ENCODE measurements at places on chromosomes 12 and 14. TPM values are rescaled to one million over a fixed set of nuclear protein-coding genes. Genes with fewer than 3 reads are reported as not detected.

Gene SYNDIG1L
- total RNA-seq = not detected

Gene ADAM21
- not detected for total RNA-seq

Gene B4GALNT1
- total RNA-seq = 0.65 TPM

Gene CD69
- total RNA-seq = 116 TPM

Gene NINJ2
- total RNA-seq = 7.8 TPM

Gene SMIM41
- not detected for total RNA-seq

DNA sequence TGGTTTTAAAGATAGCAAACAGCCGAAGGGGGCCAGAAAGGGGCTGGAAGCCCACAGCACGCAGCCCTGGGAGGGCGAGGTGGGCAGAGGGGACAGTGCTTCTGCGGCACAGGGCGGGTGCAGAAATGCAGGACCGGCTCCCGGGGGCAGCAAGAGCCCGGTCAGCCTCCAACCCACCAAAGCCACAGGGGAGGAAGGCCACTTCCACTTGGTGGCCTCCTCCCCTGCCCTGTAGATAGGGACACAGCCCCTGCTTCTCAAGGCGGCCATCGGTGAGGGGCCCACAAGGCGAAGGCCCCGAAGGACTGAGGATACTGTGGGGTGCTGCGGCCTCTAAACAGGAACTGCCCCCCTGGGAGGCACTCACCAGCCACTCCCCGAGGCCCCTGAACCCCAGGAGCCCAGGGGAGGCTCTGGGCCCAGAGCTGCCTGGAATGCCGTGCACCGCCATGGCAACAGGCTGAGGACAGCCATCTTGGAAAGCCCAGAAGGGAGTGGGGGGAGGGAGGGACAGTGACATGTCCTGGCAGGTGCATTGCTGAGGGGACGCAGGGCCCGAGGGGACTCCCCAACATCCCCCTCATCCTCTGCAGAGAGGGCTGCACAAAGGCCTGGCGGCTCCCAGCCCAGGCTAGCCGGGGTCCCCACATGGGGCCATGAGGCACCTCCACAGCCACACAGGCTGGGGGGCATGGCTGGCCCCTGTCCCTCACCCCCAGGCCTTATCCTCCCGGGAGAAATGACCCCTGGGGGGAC is 114.7 kb downstream of the NCOR2 start:
- peak overlapping the region; percentile 66 for H3K4me3 ChIP-seq
- H3K27ac ChIP-seq = peak overlapping the region; percentile 91
- peaks cover 34% of the 10 kb centered on the region for H3K4me1 ChIP-seq
- no peaks in the 10 kb centered on the region for H3K27me3 ChIP-seq
- peaks cover 7% of the 10 kb centered on the region for H3K36me3 ChIP-seq

DNA sequence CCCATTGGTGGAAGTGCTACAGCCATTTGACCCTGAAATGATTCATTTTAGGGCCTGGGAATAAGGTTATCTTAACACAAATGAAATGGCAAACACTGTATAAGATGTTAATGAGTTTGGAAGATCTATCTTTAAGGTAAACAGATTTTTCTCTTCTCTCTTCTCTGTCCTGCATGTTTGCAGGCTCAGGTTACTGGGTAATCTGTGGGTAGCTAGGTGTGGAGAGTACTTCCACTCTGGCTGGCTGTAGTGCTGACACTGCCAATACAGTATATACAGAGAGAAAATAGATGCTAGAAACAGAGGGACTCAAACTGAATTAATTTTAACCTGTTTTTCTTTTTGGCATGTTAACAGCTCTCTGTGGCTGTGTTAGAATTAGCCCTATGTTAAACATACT is 84.6 kb downstream of the SLC38A6 start:
- DNase-seq = no peak
- H3K27me3 ChIP-seq = no peaks in the 10 kb centered on the region
- no peak overlapping the region for H3K27ac ChIP-seq
- no peak overlapping the region for H3K4me3 ChIP-seq

DNA sequence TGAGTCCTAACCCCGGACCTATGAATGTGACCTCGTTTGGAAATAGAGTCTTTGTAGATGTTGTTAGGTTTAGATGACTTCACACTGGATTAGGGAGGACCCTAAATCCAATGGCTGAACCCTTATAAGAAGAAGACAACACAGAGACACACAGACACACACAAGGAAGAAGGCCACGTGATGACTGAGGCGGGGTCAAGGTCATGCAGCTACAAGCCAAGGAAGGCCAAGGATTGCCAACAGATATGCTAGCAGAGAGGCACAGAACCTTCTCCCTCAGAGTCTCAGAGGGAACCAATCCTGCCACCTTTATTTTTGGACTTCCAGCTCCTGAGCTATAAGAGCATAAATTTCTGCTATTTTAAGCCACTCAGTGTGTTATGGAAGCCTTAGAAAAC is 31.8 kb downstream of the LTBP2 start:
- H3K4me3 ChIP-seq = no peak overlapping the region
- H3K4me1 ChIP-seq = peaks cover 15% of the 10 kb centered on the region
- no peak for DNase-seq
- H3K27me3 ChIP-seq = peaks cover 44% of the 10 kb centered on the region
- H3K27ac ChIP-seq = no peak overlapping the region

- no peaks in the 10 kb centered on the region for H3K27me3 ChIP-seq
- peaks cover 66% of the 10 kb centered on the region for H3K4me1 ChIP-seq
- H3K4me3 ChIP-seq = peak overlapping the region; percentile 69
These were observed 155.5 kb upstream of the CCND2 start for GRCh38 chr12:4118017-4118510.

GRCh38 chr12:71474791-71475190 is 35.2 kb downstream of the LGR5 start:
- H3K4me1 ChIP-seq = no peaks in the 10 kb centered on the region
- no peak for DNase-seq
- peaks cover 2% of the 10 kb centered on the region for H3K27me3 ChIP-seq
- H3K4me3 ChIP-seq = no peak overlapping the region

- DNase-seq = no peak
- no peak overlapping the region for H3K4me3 ChIP-seq
- no peak overlapping the region for H3K27ac ChIP-seq
- H3K27me3 ChIP-seq = no peaks in the 10 kb centered on the region
- peaks cover 13% of the 10 kb centered on the region for H3K36me3 ChIP-seq
- H3K4me1 ChIP-seq = peaks cover 5% of the 10 kb centered on the region
These were observed 17.2 kb downstream of the DERA start for GRCh38 chr12:15928346-15928745.

GRCh38 chr14:92340931-92341330 is 18.0 kb downstream of the SLC24A4 start:
- no peak overlapping the region for H3K4me3 ChIP-seq
- no peak for DNase-seq
- peaks cover 6% of the 10 kb centered on the region for H3K4me1 ChIP-seq
- H3K27me3 ChIP-seq = peaks cover 31% of the 10 kb centered on the region
- H3K27ac ChIP-seq = no peak overlapping the region

DNA sequence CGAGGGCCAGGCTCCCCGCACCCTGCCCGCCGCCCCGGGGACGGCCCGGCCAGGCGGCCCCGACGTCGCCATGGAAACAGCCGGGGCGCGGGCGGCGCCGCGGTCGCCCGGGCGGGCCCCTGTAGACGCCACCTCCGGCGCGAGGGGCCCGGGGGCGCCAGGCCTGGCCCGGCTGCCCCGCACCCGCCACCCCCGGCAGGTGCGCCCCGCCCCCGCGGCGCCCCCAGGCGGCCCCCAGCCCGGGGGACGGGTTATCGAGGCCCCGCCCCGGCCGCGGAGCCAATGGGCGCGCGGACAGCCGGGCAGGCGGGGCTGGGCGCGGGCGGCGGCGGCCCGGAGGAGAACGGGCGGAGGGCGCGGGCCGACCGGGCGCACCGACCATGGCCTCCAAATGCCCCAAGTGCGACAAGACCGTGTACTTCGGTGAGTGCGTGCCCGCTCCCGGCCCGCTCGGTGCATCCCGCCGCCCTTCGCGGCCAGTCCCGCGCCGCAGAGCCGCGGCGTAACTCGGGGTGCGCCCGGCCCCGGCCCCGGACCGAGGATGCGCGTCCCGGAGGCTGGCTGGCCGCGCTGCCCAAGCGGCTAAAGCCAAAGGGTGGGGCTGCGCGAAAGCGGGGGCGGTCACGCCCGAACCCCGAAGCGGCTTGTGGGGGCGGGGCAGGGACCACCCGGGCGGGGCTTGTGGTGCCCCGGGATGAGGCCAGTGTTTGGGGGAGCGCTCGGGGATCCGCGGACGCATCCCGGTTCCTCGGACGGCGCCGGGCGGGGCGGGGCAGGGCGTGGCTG is at the start of gene CRIP2:
Gene CRIP2 (plus strand): TSS at position 339 of the 786 bp plus-strand sequence. CDS start 42 bp downstream, at position 381.
- H3K4me3 ChIP-seq = peak within 1 kb of the TSS; percentile 53
- H3K4me1 ChIP-seq = peaks cover 3% of the 10 kb centered on the region
- peaks cover 3% of the 10 kb centered on the region for H3K36me3 ChIP-seq

DNA sequence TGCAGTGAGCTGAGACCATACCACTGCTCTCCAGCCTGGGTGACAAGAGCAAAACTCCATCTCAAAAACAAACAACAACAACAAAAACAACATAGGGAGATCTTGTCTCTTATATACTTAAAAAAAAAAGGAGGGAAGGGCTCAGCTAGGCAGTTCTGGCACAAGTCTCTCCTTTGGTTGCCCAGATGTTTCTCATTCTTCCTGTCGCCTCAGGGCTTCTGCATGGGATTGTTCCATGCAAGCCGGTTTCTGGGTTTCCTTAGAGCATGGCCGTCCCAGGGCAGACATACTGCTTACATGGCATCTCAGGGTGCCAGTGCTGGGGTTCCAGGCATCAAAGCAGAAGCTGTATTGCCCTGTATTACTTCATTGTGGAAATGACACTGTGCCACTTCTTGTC is 5.2 kb upstream of the SLC8B1 start:
- peaks cover 6% of the 10 kb centered on the region for H3K4me1 ChIP-seq
- DNase-seq = no peak
- H3K36me3 ChIP-seq = no peaks in the 10 kb centered on the region
- peaks cover 14% of the 10 kb centered on the region for H3K27me3 ChIP-seq
- no peak overlapping the region for H3K27ac ChIP-seq
- no peak overlapping the region for H3K4me3 ChIP-seq

- no peaks in the 10 kb centered on the region for H3K4me1 ChIP-seq
- H3K27ac ChIP-seq = no peak overlapping the region
- no peak overlapping the region for H3K4me3 ChIP-seq
- peaks cover 15% of the 10 kb centered on the region for H3K27me3 ChIP-seq
- DNase-seq = no peak
These were observed 8.0 kb downstream of the MMP17 start for GRCh38 chr12:131836193-131836592.

DNA sequence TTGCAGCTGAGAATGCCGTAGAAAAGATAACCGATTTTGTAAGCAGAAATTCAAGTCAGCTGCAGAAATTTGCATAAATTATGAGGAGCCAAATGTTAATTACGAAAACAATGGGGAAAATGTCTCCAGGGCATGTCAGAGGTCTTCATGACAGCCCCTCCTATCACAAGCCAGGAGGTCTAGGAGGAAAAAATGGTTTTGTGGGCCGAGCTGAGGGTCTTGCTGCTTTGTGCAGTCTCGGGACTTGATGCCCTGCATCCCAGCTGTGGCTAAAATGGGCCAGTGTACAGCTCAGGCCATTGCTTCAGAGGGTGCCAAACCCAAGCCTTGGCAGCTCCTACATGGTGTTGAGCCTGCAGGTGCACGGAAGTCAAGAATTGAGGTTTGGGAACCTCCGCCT is 131.2 kb upstream of the PDE3A start:
- H3K27ac ChIP-seq = no peak overlapping the region
- H3K4me1 ChIP-seq = no peaks in the 10 kb centered on the region
- no peak overlapping the region for H3K4me3 ChIP-seq
- no peak for DNase-seq

GRCh38 chr12:77514511-77514910 is 316.2 kb upstream of the NAV3 start:
- no peaks in the 10 kb centered on the region for H3K4me1 ChIP-seq
- H3K36me3 ChIP-seq = no peaks in the 10 kb centered on the region
- no peaks in the 10 kb centered on the region for H3K27me3 ChIP-seq
- H3K4me3 ChIP-seq = no peak overlapping the region
- no peak overlapping the region for H3K27ac ChIP-seq

DNA sequence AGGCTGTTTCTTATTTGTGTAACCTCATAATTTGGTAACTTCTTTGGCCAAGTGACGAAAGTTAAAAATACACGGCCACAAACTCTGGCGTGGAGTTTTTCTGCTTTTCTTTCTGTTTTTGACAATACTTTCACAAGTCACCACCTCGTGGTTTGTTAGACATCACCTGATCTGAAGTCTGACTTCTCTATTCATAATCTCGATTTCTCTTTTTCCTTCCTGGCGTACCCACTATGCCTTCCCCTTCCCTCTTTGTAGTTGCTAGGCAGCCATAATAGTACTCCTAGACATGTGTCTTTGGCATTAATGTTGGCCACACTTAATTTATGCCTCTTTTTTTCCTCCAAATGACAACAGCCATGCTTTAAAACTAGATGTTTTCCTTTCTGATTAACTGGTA is 97.6 kb downstream of the POLR3B start:
- no peak overlapping the region for H3K27ac ChIP-seq
- no peaks in the 10 kb centered on the region for H3K27me3 ChIP-seq
- no peak overlapping the region for H3K4me3 ChIP-seq
- peaks cover 13% of the 10 kb centered on the region for H3K36me3 ChIP-seq
- no peak for DNase-seq
- H3K4me1 ChIP-seq = peaks cover 7% of the 10 kb centered on the region

DNA sequence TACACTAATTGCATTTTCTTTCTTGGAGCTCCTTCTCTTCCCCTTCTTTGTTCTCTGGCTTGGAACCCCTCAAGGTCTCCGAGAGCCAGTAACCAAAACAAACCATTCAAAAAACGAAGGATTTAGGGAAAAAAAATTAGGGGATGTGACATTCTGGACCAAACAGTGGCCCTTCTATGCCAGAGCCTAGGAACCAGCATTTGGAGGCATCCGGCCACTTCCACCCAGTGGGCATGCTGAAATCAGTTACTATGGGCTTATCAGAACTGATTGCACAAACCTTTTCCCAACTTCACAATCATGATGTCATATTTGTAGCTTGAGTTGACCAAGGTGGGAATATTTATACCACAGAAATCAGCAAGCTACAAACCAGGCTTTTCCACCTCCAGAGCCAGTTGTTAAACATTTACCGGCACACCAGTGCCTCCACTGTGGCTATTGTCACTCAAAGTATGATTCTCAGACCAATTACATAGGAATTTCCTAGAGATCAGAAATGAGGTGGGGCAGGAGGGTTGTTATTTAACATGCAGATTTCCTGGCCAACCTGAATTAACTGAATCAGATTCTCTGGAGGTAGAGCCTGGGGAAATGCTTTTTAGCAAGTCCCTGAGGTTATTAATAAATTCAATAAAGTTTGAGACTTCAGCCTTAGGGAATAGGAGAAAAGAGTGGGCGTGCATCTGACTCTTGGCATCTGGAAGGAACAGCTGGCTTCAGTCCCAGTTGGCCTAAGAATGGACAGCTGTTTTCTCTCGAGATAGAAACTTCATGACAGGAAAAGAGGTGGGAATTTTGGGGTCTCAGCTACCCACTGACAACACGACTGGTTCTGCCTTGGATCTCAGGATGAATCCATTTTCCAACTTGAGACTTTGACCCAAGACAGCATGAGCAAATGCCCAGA is 273.9 kb downstream of the ZFP36L1 start:
- H3K36me3 ChIP-seq = peaks cover under 1% of the 10 kb centered on the region
- no peak overlapping the region for H3K27ac ChIP-seq
- H3K4me1 ChIP-seq = peaks cover 2% of the 10 kb centered on the region

DNA sequence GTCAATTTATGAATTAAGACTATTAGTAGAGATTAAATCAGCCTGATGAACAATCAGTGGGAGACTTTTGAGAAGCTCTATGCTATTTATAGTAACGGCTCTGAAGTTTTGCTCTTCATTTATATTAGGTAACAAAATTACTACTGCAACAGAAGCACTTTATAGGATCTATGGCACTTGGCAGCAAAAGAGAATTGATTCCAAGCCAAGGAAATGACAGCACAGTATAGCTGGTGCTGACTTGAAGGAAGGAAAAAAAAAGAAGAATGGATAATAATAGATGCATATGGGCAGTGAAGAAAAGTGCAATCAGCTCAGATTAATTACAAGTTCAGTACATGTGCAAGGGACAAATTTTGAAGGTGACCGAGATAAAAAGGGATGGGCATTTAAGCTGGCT is 228.2 kb upstream of the PPFIA2 start:
- H3K27ac ChIP-seq = no peak overlapping the region
- no peaks in the 10 kb centered on the region for H3K36me3 ChIP-seq
- H3K27me3 ChIP-seq = no peaks in the 10 kb centered on the region
- DNase-seq = no peak
- H3K4me3 ChIP-seq = no peak overlapping the region
